Muscle of leg (tissue), 16 donors: ENCODE measurements at places on chromosomes 2 and 18. TPM values are rescaled to one million over a fixed set of nuclear protein-coding genes. Genes with fewer than 3 reads are reported as not detected.

GRCh38 chr18:79855147-79855933 lies 57.6 kb downstream of the KCNG2 start:
- no peak for DNase-seq

GRCh38 chr2:222311978-222312738 lies 13.4 kb upstream of the PAX3 start:
- DNase-seq = no peak

DNA sequence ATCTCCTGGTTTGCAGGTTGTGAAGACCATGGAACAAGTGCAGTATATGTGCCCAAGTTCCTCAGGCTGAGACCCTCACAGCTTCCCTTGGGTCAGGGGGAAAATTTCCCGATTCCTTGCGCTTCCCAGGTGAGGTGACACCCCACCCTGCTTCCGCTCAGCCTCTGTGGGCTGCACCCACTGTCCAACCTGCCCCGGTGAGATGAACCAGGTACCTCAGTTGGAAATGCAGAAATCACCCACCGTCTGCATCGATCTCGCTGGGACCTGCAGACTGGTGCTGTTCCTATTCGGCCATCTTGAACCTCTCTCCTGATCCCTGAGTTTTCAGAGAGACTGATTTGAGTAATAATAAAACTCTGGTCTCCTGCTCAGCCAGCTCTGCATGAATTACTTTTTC lies 30.6 kb downstream of the CHCHD5 start:
- DNase-seq = no peak

- no peak for DNase-seq
Observed at GRCh38 chr2:6791682-6792081, 74.0 kb downstream of the CMPK2 start.

- DNase-seq = no peak
Observed at GRCh38 chr2:8599421-8600242, 82.2 kb upstream of the ID2 start.

GRCh38 chr2:63751901-63752300 lies 89.8 kb upstream of the UGP2 start:
- DNase-seq = no peak

GRCh38 chr2:242056026-242056425 lies 186.5 kb downstream of the RTP5 start:
- no peak for DNase-seq

DNA sequence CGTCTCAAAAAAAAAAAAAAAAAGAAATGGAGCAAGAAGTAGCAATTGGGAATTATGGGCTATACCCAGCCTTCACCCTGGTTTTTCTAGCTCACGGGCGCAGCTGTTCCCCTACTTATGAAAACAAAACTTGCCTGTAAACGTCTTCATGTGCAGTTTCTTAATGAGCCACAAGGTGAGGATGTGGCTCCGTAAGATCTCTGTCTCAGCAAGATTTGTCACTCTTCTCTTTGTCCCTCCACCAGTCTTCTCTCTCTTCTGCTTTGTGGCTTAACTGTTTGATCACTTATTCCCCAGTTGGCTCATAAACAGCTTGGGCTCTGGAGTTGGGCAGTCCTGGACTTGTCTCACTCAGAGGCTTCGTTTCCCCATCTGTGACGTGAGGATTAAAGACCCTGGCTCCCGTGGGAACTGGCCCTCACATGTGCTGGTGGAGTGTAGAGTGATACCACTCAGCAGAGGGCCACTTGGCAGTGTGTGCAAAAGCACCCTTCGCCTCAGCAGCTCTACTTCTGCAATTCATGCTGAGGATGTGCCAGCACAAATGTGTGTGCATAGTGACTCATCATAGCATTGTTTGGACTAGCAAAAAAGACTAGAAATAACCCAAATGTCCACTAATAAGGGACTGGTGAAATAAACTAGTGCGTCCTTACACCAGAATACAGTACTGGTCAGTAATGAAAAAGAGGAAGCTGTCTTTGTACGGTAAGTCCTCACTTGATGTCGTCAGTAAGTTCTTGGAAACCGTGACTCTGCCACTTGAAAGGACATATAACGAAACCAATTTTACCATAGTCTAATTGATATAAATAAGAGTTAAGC lies 8.7 kb downstream of the CEP68 start:
- peak; percentile 86 for DNase-seq

GRCh38 chr2:236706288-236706687 lies 136.7 kb downstream of the ACKR3 start:
- DNase-seq = no peak

DNA sequence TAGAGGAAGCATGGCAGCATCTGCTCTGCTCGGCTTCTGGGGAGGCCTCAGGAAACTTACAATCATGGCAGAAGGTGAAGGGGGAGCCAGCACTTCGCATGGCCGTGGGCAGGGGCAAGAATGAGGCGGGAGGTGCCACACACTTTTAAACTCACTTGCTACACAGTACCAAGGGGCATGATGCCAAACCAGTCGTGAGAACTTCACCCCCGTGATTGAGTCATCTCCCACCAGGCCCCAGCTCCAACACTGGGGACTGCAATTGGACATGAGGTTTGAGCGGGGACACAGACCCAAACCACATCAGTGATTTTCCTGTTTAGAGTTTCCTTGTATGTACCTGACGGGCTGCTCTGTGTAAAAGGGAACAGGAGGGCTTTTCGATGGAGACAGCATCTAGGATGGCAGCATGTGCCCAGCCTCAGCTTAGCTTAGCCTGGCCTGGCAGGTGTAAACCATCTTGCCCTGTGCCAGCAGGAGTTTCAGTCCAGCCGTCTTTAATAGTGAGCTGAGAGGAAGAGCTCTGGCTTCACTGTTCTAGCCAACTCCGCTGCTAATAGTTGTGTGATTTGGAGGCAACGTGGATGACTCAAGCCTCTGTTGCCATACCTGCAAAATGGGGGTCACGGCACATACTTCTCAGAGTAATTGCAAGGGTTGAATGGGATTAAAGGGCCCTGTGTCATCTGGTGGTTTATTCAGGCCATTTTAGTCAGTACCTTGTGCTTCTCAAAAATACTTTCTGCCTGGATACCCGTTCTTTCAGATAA lies 101.8 kb downstream of the ASAP2 start:
- no peak for DNase-seq

DNA sequence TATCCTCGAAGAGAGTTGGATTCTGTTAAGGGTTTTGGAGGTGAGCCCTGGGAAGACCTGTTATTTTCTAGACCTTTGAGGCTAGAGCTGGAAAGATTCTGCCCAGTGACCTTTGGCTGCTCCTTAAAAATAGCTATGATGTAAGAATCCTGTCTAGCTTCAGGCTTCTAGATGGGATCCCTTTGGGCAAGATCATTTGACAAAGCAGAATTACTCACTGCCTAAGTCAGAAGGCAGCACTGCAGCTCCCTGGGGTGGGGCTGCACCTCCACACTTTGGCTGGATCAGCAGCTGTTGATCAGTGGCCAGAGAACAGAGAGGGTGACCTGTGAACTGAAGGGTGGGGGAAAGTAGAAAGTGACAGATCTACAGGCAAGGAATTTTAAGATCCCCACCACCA lies 103.8 kb downstream of the ASAP2 start:
- DNase-seq = peak; percentile 94

DNA sequence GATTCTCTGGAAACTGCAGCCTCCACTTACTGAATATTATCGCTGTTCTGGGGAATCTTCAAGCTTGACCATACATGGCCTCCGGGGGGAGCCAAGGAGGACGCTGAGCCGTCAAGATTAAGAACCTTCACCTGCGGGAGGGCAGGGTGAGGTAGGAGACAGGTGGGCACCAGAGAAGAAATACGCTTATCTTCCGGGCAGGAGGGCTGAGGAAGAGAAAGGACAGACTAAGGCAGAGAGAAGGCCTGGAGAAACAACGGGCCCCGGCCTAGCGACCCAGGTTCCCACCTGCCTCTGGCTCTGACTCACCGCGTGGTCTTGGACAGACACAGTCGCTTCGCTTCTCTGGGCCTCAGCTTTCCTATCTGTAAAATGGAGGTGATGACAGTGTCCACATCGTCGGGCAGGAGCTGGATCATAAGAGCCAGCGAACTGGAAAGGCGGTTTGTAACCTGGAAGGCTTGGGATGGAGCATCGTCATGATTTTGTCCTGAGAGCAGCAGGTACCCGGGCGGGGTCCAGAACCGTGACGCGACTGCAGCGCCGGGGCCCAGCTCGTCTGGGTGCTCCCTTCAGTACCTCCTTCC lies 659 bp downstream of the ZNF142 start:
- peak; percentile 33 for DNase-seq

SRD5A2 gene
- polyA plus RNA-seq = 0.07 TPM

CCDC68 gene
- polyA plus RNA-seq = 0.68 TPM

G6PC2 gene
- not detected for polyA plus RNA-seq

STEAP3 gene
- 14.1 TPM for polyA plus RNA-seq

NBEAL1 gene
- 5.4 TPM for polyA plus RNA-seq

DPP4 gene
- polyA plus RNA-seq = 12.5 TPM

EPHA4 gene
- 10.6 TPM for polyA plus RNA-seq

FAM237A gene
- not detected for polyA plus RNA-seq
